ENCODE measurements at places on chromosomes 11 and 22.
A peak's percentile ranks its signal among the peaks of the same experiment; 100 is the strongest.

GRCh38 chr11:129766898-129767604 lies 48.6 kb upstream of the TMEM45B start:
- DNase-seq, result no peak

DNA sequence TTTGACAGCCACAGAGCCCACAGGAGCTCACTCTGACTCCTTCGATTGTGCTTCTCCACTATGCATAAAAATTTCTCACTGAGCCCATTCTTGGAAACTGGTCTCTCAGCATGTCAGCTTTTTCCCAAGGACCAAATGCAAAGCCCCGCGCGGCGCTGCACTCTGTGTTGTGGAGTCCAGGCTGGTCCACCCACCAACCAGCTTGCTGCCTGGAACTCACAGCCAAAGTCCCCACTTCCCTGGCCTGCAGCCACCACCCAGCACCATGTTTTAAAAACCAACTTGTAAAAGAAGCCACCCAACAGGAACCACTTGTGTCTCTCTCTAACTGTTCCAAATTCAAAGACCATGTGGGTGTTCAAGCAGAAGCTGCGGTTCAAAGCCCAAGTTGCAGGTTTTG lies 124.4 kb downstream of the SPATA19 start:
- no peak for DNase-seq

GRCh38 chr11:121547574-121547973 lies 94.8 kb upstream of the SORL1-AS1 start:
- DNase-seq, result no peak

DNA sequence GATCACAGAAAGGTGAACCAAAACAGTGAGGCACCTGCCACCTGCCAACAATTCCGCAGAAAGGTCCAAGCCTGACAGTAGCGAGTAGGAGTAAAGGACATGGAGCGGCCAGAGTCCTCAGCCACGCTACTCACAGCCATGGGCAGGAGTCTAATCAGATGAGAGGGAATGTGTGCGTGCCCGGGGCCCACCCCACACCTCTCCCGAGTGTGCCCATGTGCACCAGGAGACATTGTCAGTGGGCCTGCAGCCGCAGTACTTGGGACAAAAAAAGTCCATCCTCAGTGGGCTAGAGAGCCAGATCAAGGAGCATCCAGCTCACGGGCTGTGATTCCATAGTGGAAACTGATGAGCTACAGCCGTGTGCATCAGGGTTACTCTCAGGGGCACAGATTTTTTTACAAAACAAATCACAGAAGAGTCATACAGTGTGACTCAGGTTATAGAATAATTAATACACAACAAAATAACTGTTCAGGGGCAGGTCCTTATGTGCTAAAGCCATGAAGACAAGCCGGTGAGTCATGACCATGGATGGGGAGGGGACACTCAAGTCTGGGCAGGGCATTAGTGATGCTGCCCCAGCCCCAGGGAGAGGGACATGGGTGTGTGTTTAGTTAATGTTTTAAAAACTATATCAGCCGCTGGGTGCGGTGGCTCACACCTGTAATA lies 12.0 kb downstream of the SART1 start:
- no peak for DNase-seq

DNA sequence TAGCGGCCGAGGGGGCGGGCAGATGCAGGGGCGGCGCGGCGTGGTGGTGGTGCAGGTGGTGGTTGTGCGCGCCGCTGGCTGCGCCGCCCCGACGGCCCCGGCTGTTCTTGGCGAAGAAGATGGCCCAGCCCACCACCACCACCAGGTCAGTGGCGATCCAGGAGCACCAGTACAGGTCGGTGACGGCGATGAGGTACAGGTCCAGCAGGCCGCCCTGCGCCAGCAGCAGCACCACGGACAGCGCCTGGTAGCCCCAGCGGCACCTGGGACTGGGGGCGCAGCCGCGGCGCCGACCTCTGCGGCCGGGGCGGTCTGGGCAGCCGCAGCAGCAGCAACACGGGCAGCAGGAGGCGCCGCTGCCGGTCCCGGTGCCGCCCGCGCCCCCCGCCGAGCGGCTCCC lies 879 bp downstream of the TMEM121B start:
- DNase-seq, result peak; percentile 32

- DNase-seq, result no peak
These were observed 321.1 kb downstream of the TENM4 start for GRCh38 chr11:79119491-79120284.

GRCh38 chr11:2462986-2463765 lies 18.4 kb downstream of the KCNQ1 start:
- no peak for DNase-seq

Data from stimulated activated CD8-positive, alpha-beta memory T cell treated with anti-CD3 and anti-CD28 coated beads, Interleukin-12 subunit alpha, Interleukin-12 subunit beta, amount 100 ng/mL, for 1 hour (primary cell).